KG1 (cell line): ENCODE measurements at places on chromosomes 1 and 21.

- no peak for DNase-seq
These were observed 60.0 kb downstream of the EIF2B3 start for GRCh38 chr1:44926311-44926781.

DNA sequence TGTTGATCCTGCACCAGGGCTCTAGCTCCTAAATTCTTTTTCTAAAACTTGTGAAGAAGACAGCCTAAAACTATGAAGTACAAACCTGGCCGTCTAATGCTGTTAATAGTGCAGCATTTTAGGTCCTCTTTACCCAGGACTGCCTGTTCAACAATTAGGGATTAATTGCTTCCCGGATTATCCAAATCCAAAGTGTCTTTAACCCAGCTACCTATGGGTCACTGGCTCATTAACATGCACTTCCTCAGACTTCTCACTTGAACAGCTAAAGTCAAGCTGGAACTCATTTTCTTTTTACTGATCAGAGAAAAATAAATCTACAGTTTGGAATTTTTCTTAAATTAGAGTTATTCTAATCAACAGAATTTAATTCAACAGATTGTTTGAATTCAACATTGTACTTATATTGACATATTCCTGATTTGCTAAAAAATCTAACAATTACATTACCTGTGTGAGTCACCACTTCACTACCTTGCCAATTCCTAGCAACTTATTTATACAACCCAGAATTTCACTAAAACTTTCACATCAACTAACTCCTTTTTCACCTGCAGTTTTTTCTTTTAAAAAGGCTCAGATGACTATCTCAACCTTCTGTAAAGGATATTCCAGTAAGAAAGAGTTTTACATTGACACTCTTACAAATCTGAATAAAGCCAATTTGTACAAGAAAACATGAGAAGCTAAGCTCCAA is 3.3 kb downstream of the HNRNPU start:
- DNase-seq: no peak

- DNase-seq: no peak
These were observed 270.9 kb downstream of the LMO4 start for GRCh38 chr1:87599569-87599968.

DNA sequence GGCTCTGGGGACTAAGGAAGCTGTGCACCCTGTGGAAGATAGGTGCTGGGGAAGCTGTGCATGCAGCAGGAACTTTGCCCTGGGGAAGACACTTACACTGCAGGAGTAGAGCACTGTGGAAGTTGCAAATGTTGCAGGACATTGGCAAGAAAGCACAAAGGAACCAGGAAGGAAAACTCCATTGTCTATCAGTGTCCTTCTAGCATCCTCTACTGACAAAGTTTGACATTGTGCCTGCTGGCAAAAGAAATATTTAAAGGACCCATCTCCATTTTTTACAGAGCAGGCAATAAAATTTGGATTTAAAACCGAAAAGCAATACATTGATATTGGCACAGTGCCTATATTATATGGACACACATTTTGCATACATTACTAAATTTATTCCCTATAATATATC is 394.1 kb downstream of the PBX1 start:
- no peak for DNase-seq

DNA sequence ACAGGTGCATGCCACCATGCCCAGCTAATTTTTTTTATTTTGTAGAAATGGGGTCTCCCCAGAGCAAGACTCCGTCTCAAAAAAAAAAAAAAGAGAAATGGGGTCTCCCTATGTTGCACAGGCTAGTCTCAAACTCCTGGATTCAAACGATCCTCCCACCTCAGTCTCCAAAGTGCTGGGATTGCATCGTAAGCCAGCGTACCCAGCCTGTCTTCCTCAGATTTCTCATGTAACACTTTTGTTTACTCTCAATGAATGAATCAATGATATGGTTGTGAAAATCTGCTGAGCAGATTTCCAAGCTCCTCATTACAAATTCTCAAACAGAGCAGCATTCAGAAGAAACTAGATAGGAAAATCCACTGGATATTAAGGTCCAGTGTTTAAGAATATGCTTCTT is 6.6 kb downstream of the CMPK1 start:
- no peak for DNase-seq

GRCh38 chr1:33814166-33814565 is 49.7 kb upstream of the HMGB4 start:
- no peak for DNase-seq

- no peak for DNase-seq
These were observed 175.6 kb downstream of the HHAT start for GRCh38 chr1:210504286-210504685.

DNA sequence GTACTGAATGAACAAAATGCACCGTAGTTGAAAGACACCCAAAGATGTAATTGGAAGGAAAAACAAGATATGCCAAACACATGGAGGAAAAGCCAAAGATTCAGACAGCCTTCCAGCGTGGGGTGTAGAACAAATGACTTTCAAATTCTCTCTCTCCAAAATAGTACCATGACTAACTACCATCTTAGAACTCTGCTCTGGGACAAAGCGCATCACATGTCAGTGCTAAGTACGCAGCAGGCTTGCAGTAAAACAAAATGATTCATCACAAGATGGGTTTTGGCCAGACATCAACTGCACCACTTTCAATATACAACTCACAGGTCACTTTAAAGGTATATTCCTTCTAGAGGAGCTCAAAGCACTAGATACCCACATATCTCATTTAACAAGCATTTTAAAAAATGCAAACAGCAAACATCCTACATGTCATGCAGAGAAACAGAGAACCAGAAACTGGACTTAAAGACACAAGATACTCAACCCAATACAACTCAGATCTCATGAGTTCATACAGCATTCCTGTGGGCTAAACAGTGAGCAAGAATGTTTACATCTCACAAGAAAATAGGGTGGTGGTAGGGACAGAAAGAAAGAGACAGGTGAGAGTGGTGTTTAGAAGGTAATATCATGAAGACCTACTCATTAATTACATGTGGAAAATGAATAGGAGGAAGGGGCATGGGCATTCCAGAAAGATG is 75.7 kb downstream of the BCAR3 start:
- DNase-seq: no peak

DNA sequence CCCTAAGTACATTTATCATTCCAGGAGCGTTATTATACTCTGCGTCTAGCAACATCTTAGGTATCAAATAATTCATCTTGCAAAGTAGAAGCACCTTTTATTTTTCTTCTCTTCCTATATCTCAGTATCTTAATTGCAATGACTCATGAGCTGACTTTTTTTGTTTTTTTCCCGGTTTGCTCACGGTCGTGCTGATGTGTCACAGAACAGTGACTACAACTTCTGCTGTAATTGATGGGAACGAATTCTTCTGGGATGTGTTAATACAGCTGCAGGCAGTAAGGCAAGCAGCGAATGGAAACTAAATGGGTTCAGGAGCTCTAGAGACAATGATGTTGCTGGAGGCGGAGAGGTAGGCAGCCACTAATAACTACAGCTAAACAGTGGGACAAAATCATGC is 89.8 kb upstream of the TMPRSS15 start:
- no peak for DNase-seq

DNA sequence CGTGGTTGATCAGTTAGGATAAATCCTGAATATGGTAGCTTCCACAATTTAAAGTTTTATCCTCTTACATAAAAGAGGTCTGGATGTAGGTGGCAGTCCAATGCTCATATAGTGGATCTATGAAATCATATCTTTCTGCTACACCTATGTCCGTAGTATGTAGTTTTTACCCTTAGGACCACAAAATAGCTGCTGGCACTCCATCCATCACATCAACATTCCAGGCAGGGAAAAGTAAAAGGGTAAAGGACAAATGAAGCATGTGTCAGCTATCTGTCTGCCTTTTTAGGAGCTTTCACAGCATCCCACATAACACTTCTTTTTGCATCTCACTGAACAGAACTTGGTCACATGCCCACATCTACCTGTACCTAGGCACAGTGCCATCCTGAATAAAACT is 184.7 kb downstream of the ROR1 start:
- DNase-seq: no peak

GRCh38 chr1:160171354-160171753 is 19.0 kb upstream of the CASQ1 start:
- DNase-seq: no peak

- DNase-seq: no peak
These were observed 2.4 kb downstream of the PLPPR4 start for GRCh38 chr1:99266726-99267125.

GRCh38 chr1:157497987-157498735 is 54.2 kb downstream of the FCRL5 start:
- DNase-seq: no peak

DNA sequence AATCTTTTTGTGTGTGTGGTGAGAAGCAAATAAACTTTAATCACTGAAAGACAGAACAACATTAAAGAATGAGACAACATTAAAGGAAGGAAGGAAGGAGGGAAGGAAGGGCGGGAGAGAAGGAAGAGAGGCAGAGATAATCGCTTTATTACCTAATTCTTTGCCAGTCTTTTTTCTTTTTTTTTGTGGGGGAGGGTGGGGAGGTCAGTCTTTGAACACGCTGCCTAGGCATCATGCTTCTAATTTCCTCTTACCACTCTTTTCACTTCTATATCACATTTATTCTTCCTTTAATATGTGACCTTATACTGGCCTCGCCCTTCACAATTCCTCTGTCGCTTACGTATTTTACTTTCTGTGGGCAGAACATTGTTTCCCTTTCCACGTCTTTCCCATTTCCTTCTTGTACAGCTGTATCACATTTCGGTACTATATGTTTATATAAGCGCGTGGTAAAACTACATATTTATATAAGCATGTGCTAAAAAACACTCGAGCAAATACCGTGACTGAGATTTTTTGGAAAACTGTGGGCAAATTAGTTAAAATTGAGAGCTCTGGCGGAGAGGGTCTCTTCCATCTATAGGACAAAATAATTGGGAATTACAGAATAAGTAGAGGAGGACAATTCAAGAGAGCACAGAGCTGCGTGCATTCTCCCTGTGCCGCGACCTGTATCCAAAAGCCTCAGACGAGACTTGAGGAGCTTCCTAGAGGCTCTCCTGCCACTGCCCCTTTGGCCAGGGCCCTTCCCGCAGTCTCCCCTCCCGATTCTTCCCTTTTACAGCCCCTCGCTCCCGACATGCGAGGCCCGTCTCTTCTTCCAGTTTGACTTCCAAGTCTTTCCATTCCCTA is 823 bp upstream of the PRKAA2 start:
- DNase-seq: no peak

- no peak for DNase-seq
These were observed 24.9 kb downstream of the LHX9 start for GRCh38 chr1:197942042-197942441.

GRCh38 chr21:28317177-28317950 is 675.3 kb downstream of the LTN1 start:
- no peak for DNase-seq

DNA sequence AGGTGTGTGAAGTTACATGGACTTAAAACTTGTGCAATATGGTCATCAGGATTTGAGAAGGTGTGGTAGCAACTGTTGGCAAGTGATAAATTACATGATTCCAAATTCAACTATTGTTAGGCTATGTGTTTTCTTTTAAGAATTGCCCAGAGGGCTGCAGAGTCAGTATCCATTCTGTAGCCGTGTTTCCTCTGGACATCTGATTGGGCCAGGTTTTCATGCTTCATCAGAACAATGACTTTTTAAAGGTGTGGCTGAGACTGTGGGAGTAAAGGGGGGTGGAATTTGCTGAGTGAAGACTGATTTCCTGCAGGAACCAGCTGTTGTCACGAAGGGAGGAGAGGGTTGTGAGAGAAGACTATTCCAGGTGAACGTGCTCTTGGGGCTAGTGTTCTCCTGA is 1.7 kb upstream of the HRNR start:
- no peak for DNase-seq

DNA sequence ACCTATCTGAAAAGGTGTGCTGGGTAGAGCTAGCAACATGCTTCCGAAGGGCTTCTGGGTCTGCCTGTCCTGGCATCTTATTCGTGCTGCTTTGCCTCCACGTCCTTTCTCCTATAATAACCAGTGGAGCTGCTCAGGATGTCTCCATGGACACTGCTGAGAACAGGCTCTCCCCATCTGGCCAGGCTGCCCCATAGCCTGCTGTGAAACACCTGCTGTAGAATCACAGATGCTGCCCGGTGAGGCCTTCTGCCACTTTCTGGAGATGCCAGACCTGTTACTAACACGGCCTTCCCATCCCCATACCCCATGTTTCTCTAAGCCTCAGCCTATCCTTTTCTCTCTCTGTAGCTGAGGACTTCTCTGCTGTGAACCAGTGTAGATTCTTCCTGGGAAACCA is 120.5 kb downstream of the IER5 start:
- no peak for DNase-seq

- DNase-seq: no peak
These were observed 26.3 kb downstream of the CTNNBIP1 start for GRCh38 chr1:9883585-9884449.

GRCh38 chr1:53606651-53607051 is 132.3 kb downstream of the GLIS1 start:
- DNase-seq: no peak

DNA sequence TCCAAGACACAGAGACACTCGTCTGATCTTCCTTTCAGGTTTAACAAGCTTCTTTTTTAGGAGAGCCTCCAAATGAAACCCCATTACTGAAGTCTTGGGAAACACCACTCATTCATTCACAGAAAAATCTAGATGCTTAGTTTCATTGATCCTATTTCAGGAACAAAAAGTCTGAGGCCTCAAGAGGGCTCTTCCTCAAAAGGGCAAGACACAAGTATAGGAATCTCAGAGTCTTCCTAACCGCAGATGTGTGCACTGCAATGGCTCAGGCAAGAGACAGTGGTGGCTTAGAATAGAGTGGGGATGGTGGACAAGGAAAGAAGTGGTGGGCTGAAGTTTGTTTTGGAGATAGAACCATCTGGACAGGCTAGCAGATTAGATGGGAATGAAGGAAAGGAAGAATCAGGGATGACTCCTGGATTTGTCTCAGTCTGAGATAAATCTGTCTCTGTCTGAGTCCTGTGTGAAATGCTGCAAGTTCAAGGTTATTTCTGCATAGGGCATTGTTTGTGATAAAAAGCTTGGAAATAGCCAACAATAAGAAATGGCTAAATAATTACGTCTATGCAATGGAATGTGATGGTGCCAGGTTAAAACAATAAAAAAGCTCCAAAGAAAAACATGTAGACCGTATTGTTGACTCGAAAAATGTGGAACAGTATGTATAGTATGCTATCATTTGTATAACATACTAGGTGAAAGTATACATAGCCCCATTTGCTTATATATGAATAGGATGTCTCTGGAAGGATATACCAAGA is 8.9 kb upstream of the CTSE start:
- DNase-seq: no peak

DNA sequence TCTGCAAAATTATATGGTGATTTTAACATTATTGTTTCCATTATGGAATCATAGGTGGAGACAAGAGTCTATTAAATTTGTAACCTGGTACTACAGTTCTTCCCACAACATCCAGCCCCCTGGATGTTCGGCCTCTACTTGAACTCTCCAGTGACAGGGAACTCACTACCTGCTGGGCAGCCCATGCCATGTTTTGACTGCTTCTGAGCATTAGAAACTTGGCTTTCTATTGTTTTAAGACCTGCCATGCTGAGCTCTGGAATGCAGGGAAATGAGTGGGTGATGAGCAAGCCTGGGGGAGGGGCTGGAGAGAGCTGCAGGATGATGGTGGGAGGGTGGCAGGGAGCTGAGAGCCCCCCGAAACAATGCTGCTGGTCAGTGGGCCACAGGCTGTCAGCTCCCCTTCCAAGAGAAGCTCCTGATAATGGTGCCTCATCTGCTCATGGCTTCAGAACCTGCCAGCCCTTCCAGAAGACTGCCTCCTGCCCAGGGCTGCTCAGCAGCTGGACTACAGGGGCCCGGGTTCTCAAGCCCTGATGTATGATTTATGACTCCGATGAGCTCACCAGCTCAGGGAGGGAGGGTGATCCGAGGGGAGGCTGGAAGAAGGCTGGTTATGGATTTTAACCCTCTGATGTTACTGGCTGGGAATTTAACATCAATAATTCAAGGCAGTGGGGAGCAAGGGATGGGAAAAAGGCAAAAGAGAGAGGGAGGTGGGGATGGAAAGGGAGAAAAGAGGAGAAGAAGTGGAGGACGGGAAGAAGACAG is 205.0 kb downstream of the HIVEP3 start:
- DNase-seq: no peak
